ENCODE measurements at places on chromosomes 6 and 20.

DNA sequence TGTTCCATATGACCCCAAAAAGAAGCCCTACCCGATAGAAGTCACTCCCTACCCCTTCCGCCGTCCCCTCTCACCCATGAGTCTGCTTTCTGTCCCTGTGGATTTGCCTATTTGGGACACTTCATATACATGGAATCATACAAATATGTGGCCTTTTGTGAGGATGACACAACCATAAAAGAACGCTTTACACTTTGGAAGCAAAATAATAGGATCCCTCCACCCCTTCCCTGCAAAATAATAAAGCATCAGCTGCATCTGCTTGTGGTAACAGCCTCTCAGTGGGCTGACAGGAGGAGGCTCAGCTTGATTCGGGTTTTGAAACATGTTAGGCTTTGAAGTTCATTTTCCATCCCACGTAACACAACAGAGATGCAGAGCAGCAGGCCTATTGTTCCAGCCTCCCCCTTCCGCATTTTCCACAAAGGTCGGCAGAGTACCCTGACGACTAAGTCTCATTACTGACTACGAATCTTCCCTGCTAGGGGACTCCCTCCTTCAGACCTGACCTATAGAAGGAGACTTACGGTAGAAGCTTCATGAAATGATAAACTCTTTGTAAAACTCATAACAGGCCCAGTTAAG lies 99.1 kb downstream of the ALDH8A1 start:
- no peak for DNase-seq

DNA sequence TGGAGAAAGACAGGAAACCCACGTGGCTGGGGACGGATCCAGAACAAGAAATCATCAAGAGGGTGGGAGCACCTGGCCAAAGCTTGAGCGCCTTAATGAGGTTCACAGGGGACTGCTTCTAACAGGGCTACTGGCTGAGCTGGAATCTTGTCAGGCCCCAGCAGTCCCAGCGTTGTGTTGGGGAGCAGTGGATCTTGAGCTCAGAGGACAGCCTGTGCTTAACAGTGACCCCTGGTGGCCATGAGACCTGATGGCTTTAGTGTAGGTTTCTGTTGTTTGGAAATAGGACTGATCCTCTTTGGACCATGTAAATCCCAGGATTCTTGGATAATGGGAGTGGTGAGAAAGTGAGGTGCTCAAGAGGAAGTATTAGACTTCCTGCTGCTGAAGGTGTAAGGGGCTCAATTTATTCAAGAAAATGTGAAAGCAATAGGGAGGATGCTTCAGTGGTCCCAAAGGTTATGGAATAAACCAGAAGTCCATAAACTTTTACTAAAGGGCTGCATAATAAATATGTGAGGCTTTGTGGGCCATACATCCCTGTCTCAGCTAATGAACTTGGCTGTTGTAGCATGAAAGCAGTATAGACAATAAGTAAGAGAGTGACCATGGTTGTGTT lies 216.2 kb downstream of the NFATC2 start:
- peak; percentile 57 for DNase-seq

GRCh38 chr6:52543729-52544601 lies 32.9 kb downstream of the TRAM2 start:
- DNase-seq, result no peak

DNA sequence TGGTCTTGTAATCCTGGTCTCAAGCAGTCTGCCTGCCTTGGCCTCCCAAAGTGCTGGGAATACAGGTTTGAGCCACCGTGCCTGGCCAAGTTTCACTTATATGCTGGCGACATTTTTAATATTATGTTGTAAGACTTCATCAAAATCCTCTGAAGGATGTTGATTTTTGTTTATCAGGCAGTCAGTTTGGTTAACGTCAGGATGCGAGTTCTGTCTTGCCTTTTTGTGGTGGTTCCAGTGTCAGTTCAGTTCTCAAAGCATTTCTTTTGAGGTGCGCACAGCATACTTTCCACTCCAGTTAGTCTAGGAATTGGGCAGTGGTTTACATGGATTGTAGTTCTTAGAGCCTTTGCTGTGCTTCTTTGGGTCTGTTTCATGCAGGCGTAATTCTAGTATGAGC lies 24.9 kb downstream of the SCAF8 start:
- DNase-seq, result no peak

DNA sequence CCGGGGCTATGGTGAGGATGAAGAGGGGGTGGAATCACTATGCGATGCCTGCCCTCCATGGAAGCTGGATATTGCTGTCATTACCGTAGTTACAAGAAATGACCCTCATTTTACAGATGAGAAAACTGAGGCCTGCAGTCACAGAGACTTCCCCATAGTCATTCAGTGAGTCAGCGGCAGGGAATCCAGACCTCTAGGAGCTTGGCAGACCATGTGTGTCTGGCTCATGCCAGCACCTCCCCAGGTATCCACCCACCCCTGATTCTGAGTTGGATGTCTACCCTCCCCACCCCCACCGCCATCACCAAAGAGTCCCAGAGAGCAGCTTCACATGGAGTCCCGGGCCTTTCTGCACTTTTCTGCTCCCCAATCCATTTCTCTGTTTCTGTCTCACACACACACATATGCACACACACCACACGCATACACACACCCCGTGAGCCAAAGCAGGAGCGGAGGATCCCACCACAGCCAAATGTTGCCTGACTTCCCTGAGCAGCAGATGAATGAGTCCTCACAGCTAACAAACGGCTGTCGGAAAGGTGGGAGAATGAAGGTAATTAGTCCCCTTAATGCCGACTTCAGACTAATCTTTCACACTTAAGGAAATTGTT lies 24.8 kb downstream of the CDH22 start:
- DNase-seq, result no peak

GRCh38 chr20:9615766-9616454 lies 101.5 kb downstream of the LAMP5 start:
- DNase-seq, result no peak

DNA sequence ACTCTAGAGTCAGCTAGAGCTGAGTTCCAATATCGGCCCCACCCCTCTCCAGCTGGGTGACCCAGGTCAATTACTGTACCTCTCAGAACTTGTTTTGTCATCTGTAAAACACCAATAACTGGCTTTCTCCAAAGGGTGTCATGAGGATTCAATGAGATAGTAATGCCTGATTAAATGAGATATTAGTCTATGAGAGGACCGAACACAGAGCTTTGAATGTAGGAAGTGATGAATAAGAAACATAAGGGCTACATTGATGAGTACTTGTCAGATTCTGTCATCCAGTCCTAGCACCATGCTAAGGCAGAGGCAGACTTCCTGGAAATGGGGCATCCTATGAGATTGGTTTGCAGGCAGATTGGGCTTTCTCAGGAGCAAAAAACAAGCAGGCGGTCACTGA lies 20.2 kb downstream of the BPI start:
- no peak for DNase-seq

- DNase-seq, result no peak
These were observed 4.6 kb downstream of the EGFL8 start for GRCh38 chr6:32168807-32169591.

DNA sequence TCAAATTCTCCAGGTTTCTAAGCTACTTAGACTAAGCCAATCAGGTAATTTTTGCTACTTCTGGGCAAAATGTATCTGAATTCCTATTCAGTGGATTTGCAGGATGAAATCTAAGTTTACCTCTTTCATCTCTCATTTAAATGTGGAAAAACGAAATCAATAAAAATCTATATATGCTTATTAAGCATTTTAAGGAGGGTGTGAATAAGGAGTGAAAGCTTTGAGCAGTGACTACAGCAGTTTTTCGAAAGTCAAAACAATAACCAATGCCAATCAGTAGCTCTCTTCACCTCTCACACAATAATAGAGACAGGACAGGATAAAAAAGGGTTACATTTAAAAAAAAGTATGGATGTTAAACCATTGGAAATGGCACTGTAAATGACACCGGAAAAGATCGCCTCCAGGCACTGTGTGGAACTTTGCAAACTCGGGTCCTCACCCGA lies 476 bp upstream of the BCKDHB start:
- DNase-seq, result no peak

DNA sequence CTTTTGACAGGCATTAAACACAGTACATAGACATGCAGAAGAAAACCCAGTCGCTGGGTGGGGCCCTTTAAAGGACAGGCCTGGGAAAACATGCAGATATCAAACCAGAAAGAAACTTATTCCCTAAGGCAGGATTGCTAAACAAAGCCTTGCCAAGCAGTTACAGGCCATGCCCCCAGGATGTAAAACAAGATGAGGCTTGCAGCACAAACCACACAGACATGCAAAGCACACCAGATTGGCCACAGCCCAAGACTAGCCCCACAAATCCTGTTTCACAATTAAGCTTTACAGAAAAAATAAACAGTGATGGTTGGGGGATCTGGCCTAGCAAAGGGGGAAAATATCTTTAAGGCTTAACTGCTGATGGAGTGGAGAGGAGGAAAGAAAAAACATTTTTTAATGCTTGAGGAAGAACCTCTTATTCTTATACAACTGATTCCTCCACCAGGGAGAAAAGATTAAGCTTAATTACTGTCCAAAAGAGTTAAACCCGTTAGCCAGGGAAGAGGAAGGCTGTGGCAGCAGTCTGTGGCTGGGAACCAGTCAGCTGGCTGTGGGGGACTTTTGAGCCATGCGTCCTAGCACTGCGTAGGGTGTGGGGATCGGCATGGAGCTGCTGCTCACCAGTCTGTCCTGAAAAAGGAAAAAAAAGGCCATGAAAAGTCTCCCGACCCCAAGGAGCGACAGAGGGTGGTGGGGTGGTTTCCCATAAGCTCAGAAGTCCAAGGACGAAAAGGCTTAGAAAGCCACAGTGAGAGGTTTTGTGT lies 28.4 kb downstream of the COL19A1 start:
- DNase-seq, result no peak
